ENCODE measurements at places on chromosomes 3 and 15.

GRCh38 chr3:46619845-46620778 lies 7.8 kb downstream of the FAM240A start:
- DNase-seq, result no peak

GRCh38 chr3:195828762-195829161 lies 17.0 kb upstream of the MUC4 start:
- no peak for DNase-seq

- DNase-seq, result no peak
Measured at GRCh38 chr3:127373441-127374085, 85.7 kb upstream of the PRR20G start.

DNA sequence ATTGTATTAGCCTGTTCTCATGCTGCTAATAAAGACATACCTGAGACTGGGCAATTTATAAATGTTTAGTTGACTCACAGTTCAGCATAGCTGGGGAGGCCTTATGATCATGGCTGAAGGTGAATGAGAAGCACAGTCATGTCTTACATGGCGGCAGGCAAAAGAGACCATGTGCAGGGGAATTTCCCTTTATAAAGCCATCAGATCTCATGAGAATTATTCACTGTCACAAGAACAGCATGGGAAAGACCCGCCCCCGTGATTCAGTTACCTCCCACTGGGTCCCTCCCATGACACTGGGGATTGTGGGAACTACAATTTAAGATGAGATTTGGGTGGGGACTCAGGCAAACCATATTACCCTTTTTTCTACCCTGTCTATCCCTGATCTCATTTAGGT lies 51.5 kb upstream of the MYZAP start:
- no peak for DNase-seq

DNA sequence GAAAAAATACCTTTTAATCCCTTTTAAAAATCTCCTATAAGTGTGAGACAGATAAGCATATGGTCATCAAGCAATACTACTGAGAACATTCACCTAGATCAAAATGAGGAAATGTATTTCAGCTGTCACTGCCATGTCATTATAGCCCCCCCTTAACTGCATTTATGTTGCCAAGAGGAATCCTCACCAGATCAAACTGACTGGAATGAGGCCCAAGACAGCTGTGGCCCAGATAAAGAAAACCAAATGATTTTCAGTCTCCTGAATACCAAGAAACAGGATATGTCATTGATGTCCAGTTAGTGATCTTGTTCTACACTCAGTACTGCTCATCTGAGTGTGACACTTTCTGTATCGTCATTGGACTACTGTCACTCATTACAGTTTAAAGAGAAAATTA lies 35.1 kb upstream of the CPB1 start:
- DNase-seq, result no peak

GRCh38 chr15:68208636-68209240 lies 3.6 kb upstream of the CALML4 start:
- DNase-seq, result no peak

DNA sequence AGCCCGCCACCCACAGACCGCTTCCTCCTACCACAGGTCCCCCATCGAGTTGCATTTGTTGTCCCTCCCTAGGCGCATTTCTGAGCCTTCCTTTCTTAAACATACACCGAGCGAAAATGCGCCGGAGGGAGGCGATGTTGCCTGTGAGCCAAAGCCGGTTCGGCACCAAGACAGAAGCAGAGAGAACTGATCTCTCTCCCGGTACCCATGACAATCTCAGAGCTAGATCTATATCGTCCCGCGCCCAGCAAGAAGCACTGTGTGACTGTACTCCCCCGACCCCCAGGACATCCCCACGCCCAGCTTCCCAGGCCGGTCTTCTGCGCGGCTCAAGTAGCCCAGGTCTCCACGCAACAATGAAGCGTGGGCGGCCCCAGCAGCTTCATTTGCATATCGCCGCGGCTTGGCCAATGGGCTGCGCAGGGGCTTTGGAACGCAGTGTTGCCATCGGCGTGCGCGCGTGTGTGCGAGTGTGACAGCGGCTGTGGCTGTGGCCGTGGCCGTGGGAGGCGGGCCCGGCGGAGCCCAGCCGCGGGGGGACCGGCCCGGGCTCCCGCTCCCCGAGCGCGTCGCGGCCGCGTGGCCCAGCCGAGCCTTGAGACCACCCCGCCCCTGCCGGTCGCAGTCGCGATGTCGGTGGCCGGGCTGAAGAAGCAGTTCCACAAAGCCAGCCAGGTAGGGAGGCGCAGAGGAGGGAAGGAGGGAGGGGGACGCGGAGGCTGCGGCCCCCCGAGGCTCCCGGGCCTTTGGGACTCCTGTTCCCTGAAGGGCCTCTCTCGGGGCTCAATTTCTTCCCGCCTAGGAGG lies at the start of gene SH3GL3:
SH3GL3 (plus strand) TSS at position 438 of the 806 bp plus-strand sequence; CDS start at position 631, 193 bp downstream.
- no peak for DNase-seq

GRCh38 chr3:43489930-43490329 lies 131.9 kb downstream of the ANO10 start:
- no peak for DNase-seq

DNA sequence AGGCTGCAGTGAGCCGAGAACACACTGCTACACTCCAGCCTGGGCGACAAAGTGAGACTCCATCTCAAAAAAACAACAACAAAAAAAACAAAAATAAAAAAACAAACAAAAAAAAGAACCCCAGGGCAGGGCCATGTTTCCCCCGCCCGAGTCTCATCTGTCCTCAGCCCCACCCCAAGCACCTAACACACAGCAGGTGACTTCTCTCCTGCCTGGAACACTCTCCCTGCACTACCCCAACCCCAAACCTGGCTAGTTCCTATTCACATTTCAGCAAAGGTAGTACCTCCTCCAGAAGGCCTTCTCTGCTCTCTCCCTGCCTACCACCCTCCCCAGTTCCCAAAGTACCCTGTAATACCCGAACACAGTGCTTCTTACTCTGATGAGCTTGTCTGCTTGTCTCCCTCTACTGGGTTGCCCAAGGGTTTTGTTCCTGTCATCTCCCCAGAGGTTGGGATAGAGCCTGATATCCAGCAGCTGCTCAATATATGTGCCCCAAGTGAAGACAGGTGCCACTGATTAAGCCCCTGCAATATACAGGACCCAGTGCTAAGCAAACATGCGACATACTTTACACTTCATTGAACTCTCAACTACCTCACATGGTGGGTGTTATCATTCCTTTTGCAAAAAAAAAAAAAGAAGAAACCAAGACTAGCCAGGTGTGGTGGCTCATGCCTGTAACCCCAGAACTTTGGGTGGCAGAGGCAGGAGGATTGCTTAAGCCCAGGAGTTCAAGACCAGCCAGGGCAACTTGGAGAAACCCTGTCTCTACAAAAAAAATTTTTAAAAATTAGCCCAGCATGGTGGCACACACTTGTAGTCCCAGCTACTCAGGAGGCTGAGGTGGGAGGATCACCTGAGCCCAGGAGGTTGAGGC lies 103.6 kb downstream of the DAPK2 start:
- no peak for DNase-seq

GRCh38 chr3:128807186-128807830 lies 72.1 kb upstream of the ACAD9 start:
- DNase-seq, result no peak

DNA sequence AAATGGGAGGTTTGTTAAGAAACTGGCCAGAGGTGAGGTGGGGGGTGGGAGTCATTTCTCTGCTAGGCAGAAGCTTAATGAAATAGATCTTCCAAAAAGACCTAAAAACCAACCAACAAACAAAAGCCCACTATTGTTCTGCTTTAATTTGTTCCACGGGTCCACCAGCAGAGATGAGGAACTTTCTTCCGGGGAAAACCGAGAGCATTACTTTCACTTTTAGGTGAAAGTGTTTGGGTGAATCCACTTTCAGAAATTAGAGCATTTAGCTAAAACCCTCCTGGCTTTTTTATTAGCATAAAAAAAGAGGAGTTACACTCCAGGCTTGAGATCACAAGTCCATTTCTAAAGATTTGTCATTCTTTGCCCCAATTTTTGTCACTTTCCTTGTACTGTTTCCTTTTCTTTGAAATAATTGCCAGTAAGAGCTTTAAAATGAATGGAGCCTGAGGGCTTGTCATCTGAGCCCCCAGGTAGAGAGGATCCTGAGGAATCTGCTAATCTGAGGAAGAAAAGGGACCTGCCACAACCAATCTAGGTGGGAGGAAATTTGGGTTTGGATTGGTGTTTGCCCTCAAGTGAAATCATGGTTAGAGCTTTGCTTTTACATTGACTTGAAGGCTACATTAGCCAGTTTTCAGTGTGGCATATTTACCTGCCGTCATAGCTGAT lies 667.6 kb downstream of the NAALADL2 start:
- no peak for DNase-seq

DNA sequence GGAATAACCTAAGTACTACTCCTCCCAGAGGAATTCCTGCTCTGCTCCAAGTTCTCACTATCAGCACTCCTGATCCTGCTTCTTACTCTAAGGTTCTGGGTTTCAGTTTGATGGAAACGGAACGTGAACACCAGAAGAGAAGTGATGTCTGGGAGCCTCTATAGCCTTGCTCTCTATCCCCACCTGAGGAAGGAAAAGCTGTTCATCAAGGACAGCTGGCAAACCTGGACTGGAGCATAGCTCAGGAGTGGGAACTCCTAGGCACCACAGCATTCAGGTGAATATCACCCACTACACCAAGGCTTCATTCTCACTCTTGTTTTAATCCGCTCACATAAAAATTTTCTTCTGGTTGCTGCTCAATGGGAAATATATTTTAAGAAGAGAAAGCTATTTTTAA lies 13.0 kb upstream of the CADPS start:
- no peak for DNase-seq

DNA sequence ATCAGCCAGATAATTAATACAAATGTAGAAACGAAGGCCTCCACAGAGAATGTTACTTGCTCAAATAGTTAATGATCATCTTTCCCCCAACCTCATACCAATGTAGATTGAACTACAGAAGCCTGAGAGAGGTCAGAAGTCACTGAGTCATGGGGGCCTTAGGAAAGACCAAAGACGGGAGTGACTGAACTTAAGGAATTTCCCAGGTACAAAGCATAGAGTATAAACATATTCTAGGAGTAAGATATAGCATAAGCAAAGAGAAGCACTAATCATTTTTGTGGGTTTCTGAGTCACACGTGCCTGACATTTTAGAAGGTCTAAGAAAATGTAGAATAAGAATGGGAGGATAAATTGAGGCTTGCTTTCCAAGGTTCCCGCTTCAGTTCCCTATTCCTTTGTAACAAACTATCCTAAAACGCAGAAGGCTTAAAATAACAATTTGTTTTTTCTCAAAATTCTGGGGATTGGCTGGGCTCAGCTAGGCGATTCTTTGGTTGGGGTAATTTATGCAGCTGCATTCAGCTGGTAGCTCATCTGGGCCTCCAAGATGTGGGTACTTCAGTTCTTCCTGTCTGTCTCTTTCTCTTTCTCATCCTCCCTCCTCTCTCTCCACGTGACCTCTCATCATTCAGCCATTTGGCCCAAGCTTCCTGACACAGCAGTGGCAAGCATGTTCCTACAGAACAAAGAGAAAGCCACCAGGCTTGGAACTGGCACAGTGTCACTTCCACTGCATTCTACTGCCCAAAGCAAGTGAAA lies 422.6 kb downstream of the FOXP1 start:
- no peak for DNase-seq

DNA sequence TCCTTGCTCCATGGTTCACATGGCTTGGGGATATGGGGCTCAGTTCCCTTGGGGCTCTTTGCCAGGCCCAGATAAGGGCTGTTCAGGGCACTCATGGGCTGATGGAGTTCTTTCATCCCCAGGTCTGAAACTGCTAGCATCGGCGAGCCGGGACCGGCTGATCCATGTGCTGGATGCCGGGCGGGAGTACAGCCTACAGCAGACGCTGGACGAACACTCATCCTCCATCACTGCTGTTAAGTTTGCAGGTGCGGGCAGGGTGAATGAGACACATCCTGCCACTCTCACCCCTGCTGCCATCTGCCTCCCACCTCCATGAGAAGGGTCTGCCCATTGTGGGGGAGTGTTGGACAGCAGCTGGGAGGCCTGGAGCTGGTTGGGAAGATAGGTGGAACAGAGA lies 11.1 kb upstream of the JMJD7 start:
- DNase-seq, result no peak

DNA sequence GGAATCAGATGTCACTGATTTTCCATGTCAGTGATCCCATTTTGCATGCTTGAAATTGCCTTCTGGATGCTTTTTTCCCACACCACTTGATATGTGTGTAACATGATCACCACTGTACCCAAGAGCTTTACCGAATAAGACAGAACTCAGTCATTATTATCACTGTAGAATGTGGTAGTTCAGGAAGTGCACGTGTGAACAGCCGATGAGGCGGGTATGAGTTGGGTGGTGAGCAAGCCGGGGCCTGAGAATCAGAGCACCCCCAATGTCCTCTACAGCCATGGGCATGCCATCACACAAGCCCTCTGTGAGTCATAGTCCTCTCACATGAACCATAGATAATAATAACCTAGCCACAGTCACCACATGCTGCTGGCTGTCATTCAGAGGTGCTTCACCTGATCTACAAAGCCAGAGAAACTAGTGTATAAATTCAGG lies 470.8 kb downstream of the SOX2 start:
- no peak for DNase-seq

- DNase-seq, result no peak
Measured at GRCh38 chr3:144332868-144333267, 361.2 kb downstream of the DIPK2A start.

GRCh38 chr3:38576131-38576525 lies 73.4 kb downstream of the SCN5A start:
- DNase-seq, result no peak

DNA sequence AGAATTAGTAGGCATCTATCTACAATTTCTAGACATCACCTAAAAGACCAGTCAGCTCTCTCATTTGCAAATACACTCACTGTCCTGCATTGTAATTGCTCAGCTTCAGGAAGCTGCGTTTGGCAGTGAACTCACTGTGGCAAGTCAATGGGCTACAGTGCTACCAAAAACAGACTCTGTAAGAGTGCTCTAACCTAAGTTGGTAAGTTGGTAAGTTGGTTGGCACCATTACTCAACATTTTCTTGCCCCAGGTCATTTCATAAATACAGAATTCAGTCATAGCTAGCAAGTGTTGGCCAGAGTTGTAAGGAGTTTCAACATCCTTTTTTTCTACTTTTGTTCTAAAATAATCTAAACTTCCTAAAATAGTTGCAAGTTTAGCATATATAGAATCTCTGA lies 466.3 kb downstream of the NAALADL2 start:
- DNase-seq, result no peak

DNA sequence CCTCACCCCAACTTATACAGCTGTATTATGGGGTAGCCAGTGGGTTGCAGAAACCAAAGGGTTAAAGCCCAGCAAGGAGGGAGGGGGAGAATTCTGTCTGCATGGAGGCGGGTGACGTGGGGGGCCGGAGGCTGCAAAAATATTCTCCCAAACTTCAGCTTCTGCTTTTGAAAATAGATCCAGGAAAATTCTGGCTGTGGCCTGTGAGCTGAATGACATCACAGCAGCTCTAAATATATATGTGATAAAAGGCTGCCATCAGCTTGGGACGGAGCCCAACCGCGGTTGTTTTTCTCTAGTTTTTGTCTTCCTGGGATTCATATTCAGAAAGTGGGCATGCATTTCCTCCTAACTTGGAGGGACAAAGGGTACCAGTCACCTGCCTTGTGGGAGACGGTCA lies 27.6 kb downstream of the MAPKAPK3 start:
- DNase-seq, result no peak

GRCh38 chr3:71577011-71577410 lies 6.5 kb downstream of the FOXP1 start:
- DNase-seq, result no peak

Measured in HFF-Myc (cell line).